ENCODE measurements at places on chromosomes 6 and 20. TPM values are rescaled to one million over a fixed set of nuclear protein-coding genes. Genes with fewer than 3 reads are reported as not detected.

GRCh38 chr6:168988801-168989200 is 264.8 kb downstream of the THBS2 start:
- DNase-seq: no peak

DNA sequence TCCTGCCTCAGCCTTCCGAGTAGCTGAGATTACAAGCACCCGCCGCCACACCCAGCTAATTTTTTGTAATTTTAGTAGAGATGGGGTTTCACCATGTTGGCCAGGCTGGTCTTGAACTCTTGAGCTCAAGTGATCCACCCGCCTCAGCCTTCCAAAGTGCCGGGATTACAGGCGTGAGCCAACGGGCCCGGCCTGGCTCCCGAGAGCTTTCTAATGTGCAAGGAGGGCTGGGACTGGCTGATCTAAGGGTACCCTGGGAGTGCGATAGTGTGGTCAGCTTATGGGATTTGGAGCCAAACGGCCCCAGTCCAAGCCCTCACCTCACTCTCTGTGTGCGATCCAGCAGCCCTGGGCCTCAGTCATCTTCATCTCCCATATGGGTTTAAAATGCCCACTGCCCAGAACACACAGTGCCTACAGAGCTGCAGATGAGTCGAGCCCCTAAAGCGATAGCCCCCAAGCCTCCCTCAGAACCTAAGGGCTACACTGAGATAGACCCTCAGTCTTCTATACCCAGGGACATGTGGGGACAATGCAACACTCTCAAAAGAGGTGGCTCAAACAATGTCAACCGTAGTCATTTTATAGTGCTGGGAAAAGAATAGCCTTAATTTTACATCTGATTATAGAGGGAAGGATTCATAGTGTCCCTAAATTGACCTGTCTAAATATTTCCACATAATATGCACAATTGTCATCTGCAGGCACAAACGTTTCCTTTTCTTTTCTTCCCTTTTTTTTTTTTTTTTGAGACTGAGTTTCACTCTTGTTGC is 50.1 kb downstream of the SSR1 start:
- DNase-seq: no peak

The VPS16 gene
- total RNA-seq: 24.7 TPM

- no peak for DNase-seq
Measured at GRCh38 chr20:58138395-58138794, 90.1 kb downstream of the ANKRD60 start.

The PRICKLE4 gene
- 2.8 TPM for total RNA-seq

- no peak for DNase-seq
Measured at GRCh38 chr6:11609324-11610071, 71.9 kb downstream of the TMEM170B start.
